Astrocyte of the cerebellum (primary cell): ENCODE measurements at places on chromosomes 2 and 18.
A peak's percentile ranks its signal among the peaks of the same experiment; 100 is the strongest.

- DNase-seq, result no peak
Observed at GRCh38 chr2:61693744-61694143, 155.6 kb upstream of the XPO1 start.

GRCh38 chr2:173823543-173823939 is 141.6 kb downstream of the SP3 start:
- DNase-seq, result no peak

GRCh38 chr18:551404-552061 is 28.6 kb upstream of the CETN1 start:
- no peak for DNase-seq

DNA sequence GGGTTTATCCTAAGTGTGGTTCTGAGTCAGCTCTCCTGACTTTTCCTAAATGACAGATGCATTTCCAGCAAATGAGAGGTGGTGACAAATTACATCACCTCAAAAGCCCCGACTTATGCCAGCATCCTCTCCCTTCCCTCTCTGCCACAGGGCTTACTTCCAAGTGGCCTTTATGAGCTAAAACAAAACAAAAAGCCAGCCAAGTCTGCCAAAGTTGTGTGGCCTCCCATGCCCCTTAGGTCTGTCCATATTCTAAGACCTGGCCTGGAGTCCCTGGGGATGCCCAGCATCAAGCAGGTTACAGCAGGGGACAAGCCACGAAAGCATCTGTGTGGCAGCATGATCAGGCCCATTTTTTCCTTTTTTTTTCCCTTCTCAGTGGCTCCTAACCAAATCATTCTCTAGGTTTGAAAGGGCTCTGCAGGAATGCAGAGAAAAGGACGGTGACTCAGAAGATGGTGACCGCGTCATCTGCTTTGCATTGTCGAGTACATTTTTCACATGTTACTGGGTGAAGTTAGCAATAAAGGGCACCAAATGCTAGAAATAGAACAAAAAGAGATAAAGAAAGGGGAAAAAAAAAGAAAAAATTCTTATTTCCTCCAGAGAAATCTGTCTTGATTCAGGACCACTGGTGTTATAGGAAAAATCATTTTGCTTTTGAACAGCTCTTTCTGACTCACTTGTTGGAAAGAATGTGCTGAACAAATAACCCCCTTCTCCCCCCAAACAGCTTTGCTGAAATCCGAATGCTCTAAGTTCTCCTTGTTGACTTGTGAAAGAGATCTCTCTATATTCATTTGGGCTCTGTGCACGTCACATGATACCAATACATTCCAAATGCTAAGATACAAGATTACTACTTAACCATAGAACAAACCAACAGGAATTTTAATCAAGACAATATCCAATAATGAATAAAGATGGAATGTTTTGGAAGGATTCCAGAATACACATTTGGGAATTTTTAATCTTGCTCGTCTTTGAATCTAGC is 178.7 kb downstream of the EN1 start:
- peak; percentile 93 for DNase-seq

DNA sequence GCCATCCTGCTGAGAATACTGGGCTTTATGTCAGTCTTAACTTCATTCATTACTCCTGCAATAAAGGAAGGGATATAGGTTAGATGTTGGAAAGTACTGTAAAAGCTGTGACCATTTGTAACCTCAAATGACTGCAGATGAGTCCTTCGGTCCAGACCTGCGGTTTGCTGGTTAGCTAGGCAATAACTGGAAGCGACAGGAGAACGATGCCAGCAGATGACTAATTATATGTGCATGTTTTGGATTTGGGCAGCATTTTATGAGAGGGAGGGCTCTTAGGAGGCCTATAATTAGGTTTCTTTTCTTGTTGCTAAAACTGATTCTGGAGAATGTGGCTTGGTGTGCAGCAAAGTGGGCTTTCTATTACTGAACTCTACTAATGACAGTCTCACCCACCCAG is 205.6 kb downstream of the TMEM182 start:
- peak; percentile 85 for DNase-seq

DNA sequence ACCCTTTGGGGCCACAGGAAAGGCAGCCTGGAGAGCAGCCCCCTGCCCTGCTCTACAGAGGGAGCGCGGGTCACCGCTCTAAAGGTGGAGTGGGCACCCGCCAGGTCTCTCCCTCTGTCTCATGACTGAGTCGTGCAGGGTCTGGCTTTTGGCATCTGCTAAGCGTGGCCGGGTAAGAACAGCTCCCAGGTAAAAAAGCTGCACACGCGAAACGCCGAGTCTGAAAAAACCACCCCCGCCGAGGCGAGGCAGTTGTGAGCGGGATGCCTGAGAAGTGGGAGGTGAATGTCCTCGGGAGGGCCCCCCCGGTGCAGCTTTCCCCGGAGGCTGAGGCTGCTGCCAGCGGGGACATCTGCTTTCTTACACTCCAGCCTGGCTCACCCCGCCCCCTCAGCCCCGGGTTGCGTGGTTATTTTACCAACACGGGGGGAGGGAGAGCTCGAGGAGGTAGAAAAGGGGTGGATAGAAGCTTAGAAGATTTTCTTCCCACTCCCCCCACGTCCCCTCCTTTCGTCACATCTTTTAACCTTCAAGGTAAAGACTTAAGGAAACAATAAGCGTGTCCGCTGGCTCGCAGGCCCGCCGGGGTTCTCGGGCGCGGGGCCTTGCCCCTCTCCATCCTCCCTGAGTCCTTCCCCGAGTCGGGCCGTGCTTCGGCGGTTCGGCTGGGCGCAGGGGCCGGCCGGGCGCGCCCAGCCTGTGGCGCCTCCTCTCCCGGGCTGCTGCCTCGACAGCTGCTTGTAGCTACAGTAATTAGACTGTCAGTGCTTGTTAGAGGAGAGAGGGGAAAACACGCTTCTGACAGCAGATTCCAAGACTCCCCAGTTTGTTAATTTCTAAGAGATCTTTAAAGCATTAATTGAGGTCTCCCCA is 70.6 kb upstream of the PSMD14 start:
- no peak for DNase-seq

DNA sequence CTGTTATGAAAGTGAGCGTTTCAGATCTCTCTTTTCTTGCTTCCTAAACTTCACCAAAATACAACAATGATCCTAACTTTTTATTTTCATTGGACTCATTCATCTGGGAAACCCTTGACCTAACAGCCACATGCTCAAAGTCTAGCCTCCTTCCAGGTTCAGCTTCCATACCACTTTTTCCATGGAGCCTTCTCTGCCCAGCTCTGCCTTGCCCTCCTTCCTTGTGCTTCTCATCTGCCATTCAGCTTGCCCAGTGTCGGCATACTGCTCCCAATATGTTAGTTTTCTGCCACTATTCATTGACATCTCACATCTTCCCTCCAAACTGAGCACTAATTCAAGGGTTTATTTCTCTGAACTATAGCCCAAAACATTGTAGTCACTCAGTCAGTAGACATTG is 214.7 kb downstream of the RAD51AP2 start:
- no peak for DNase-seq

DNA sequence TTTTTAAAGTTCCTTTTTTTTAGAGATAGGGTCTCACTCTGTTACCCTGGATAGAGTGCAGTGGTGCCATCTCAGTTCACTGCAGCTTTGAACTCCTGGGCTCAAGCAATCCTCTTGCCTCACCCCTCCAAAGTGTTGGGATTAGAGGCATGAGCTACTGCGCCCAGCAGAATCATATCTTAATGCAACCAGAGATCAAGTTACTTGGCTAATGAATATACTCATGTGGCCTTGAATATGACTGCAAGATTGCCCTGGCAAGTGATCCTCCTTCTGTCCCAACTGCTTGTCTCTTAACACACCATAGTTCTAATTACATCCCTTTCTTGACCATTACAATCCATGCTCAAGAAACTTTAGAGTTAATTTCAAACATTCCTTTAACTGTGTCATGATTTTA is 133.5 kb downstream of the SRBD1 start:
- DNase-seq, result no peak

DNA sequence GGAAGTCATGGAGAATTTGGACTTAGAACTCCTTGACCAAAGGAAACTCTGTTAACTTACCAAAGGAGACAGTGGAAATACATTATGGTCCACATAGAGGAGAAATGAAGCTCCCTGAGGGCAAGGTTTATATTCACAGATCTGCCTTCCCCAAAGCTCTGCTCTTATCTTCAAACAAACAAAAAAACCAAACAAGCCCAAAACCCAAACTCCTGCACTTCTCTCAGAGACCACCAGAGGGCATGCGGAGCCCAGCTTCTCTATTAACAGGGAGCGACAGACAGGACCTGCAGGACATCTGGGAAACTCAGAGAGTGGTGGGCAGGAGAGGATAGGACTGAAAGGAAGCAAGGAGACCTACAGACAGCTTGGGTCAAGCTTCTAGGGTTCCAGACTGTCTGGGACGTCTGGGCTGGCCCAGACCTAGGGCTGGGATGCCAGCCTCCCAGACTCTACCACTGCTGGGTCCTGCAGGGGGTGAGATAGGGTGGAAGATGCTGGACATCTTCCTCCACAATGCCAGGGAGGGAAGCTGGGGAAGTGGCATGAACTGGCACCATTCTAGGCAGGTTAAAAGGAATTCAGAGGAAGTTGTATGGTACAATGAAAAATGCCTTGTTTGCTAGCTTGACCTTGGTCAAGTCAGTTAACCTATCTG is 4.0 kb upstream of the WNT10A start:
- peak; percentile 46 for DNase-seq

DNA sequence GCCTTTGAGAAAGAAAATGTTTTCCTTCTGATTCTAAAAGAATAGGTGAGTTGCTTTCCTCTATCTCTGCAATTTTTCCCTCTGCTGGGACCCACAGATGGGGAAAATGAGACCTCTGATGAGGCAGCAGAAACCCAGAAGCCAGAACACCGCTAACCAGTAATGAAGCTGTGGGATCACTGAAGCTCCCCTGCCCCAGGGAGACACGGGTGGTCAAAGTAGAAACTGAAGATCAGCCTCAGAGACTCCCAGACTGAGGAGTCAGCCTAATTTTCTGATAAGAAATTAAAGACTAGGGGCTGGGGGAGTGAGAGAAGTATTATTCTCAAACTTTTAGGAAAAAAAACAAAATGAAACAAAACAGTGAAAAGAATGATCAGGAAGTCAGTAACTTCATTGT is 30.1 kb downstream of the CD8B start:
- DNase-seq, result no peak

DNA sequence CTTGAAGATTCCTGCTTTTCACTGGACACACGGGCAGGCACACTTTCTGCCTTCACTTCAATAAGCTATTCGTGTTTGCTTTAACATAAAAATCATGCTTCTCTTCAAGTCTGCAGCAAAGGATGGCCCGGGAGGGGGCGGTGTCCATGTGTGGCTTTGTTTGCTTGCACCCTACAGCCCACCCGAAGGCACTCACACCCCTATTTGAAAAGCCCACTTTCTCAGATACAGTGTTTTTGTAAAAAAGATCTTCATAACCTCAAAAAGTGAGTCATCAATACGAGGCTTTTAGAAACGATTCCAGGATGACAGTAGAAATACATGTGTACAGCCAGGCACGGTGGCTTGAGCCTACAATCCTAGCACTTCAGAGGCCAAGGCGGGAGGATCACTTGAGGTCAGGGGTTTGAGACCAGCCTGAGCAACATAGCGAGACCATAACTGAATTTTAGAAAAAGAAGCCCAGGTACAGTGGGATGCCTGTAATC is 36.5 kb upstream of the HPCAL1 start:
- no peak for DNase-seq

DNA sequence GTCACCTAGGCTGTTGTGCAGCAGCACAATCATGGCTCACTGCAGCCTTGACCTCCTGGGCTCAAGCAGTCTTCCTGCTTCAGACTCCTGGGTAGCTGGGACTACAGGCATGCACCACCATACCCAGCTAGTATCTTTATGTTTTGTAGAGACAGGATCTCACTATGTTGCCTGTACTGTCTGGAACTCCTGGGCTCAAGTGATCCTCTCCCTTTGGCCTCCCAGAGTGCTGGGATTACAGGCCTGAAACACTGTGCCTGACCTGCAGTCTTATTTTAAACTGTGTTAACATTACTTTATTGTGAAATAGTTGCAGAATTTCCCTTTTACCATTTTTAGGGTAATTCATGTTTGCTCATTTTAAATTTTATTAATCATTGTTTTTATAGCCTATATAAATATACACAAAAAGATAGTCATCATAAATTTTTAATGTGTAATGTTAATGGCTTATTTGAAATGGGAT is 24.6 kb downstream of the EML4 start:
- no peak for DNase-seq

DNA sequence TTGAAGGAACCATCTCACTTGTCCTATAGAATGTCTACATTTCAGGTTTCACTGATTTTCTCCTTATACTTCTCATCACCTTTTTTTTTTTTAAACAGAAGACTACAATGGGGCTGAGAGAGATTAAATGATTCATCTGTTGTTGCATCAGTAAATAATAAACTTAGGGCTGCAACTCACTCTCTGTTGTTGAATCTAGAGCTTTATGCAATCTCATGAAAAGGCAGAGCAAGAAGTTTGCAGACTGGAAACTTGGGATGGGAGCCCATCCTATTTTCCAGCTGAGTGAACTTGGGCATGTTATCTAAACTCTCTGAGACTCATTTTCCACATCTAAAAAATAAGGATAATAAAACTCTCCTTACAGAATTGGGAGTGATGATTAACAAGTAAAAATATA is 58.4 kb downstream of the PDE1A start:
- DNase-seq, result peak; percentile 9

DNA sequence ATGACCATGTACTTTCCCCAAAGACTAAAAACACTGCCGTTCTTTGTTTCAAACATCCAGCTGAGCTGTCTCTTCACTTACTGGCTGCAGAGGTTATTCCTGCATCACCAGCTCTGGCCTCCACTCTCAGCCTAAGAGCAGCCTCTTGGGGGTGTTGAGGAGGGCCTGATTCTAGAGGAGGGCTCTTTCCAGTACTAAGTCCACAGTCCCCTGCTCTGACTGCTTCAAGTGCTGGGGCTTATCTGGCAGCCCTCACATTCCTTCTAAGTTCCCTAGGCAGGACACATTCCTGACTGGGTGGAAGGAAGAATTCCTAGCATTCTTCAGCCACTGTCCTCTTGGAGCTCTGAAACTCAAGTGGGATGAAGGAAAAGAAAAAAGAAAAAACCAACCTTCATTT is 32.9 kb upstream of the EHBP1 start:
- DNase-seq, result peak; percentile 48

DNA sequence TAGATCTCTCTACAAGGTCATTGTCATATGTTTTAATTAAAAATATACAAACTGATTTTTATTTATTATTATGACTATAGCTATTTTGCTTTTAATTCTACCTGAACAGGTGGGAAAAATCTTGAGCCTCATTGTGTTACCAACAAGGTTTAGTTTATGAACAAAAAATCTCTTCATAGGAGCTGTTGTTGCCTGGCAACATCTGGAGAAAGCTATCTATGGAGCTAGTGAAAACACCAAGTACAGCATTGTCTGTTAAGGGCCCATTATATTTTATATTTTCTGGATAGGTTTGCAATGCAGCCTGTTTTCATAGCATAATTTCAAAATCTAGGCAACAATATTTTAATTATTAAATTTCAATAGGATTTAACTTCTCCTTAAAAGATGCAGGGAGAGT is 383.0 kb upstream of the TMEFF2 start:
- no peak for DNase-seq

DNA sequence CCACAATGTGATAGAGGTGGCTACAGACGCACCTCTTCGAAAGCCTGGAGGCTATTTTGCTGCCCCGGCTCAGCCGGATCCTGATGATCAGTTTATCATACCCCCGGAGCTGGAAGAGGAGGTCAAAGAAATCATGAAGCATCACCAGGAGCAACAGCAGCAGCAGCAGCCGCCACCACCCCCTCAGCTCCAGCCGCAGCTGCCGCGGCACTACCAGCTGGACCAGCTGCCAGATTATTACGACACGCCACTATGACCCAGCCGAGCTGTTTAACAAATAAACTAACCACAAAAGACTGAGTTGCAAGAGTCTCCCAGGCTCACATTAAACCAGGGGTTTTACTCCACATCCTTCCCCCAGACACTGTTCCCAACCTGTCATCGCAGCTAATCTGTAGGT is 263.8 kb downstream of the PHLPP1 start:
- peak; percentile 35 for DNase-seq

- DNase-seq, result no peak
Observed at GRCh38 chr2:205738117-205738968, 56.0 kb downstream of the NRP2 start.
